IMR-90 (cell line): ENCODE measurements at places on chromosomes 7 and 10. TPM values are rescaled to one million over a fixed set of nuclear protein-coding genes. Genes with fewer than 3 reads are reported as not detected.

- no peaks in the 10 kb centered on the region for H3K4me1 ChIP-seq
- H3K27me3 ChIP-seq, result no peaks in the 10 kb centered on the region
- no peak for DNase-seq
- no peaks in the 10 kb centered on the region for H3K36me3 ChIP-seq
These were observed 171.7 kb downstream of the KIF20B start for GRCh38 chr10:89873055-89873454.

- peak; percentile 83 for DNase-seq
- H3K4me1 ChIP-seq, result peaks cover 8% of the 10 kb centered on the region
- H3K27me3 ChIP-seq, result no peaks in the 10 kb centered on the region
- no peaks in the 10 kb centered on the region for H3K36me3 ChIP-seq
These were observed 638.2 kb upstream of the IGFBP3 start for GRCh38 chr7:46559194-46559832.

Gene ECHS1
- 60.8 and 71.1 TPM in 2 replicates for total RNA-seq

- peaks cover 16% of the 10 kb centered on the region for H3K36me3 ChIP-seq
- H3K27ac ChIP-seq, result no peak overlapping the region
- no peak for DNase-seq
- H3K4me1 ChIP-seq, result peaks cover 3% of the 10 kb centered on the region; the same call in 1 of the 2 replicates
These were observed 220.4 kb downstream of the DOCK4 start for GRCh38 chr7:111985798-111986197.

DNA sequence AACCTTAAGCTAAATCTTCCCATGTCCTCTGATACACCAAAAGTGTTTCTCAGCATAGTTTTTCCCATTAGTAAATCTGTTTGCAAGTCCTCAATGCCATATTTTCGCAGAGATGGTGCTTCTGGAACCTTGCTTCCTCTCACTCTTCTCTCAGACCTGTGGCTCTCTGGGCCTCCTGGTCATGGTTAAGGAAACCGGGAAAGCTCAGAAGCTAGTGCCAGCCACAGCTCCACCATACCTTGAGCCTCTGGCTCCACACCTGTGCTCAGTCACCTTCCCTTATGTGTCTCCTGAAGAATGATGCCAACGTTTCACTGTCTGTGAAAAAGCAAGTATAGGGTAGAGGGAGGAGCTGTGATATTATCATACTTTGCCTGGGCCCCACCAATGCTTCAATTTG lies 149.6 kb downstream of the CYP26A1 start:
- peaks cover 19% of the 10 kb centered on the region for H3K27me3 ChIP-seq
- H3K27ac ChIP-seq, result no peak overlapping the region
- H3K4me3 ChIP-seq, result no peak overlapping the region
